ENCODE measurements at places on chromosomes 1 and 21.

DNA sequence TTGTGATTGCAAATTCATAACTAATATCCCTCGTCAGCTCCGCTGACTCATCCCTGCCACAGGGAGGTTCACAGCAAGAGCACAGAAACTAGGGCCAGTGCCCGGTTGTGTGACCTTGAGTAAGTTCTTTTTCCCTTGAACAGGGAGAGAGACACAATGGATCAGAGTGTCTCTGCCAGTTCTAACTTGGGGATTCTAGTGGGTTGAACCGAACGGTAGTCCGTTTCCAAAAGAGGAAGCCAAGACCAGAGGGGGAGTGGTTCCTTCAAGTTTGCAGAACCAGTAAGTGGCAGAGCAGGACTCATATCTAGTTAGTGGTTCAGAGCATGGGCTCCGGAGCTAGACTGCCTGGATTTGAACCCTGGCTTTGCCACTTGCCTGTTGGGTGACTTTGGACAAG, 4.9 kb upstream of the SHISA4 start:
- DNase-seq, result no peak

- DNase-seq, result no peak
Observed at GRCh38 chr1:240111558-240111957, 19.9 kb downstream of the FMN2 start.

GRCh38 chr1:230251644-230252191, 174.4 kb downstream of the PGBD5 start:
- no peak for DNase-seq

DNA sequence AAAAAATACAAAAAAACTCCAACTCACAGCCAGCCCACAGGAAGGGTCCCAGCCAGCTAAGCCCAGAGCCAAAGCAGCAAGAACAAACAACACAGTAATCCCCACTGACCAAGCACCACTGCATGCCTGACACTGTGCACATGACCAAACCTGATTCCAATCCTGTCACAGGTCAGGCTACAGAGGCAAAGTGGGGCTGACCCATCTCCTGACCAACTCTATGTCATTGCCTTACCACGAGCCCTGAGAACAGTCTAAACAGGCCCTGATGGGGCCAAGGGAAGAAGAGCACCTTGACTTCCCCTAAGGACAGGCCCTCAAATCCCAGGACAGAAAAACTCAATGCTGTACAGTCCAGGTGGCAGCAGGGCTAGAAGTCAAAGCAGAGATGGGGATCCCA, 2.4 kb downstream of the LSS start:
- no peak for DNase-seq

DNA sequence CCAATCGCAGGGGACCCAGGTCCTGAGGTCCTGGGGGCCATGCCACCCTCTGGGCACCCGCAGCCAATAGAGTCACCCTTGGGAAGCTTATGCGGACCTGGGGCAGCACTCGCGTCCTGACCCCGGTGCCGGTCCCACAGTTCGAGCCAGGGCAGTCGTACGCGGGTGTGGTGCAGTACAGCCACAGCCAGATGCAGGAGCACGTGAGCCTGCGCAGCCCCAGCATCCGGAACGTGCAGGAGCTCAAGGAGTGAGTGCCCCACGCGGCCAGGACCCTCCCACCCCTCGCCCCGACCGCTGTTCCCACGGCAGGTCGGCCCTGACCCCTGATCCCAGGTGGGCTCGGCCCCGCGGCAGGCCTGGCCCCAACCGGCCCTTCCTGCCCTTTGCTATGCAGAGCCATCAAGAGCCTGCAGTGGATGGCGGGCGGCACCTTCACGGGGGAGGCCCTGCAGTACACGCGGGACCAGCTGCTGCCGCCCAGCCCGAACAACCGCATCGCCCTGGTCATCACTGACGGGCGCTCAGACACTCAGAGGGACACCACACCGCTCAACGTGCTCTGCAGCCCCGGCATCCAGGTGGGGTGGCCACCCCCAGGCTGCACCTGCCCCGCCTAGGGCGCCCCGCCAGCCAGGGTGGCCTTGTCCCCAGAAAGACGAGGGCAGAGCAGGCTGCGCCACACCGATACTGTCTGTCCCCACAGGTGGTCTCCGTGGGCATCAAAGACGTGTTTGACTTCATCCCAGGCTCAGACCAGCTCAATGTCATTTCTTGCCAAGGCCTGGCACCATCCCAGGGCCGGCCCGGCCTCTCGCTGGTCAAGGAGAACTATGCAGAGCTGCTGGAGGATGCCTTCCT, 20.5 kb downstream of the COL6A1 start:
- no peak for DNase-seq

- no peak for DNase-seq
Observed at GRCh38 chr1:25771221-25772114, 28.5 kb upstream of the SELENON start.

- peak; percentile 60 for DNase-seq
Observed at GRCh38 chr1:89483010-89483756, 41.4 kb upstream of the LRRC8B start.

DNA sequence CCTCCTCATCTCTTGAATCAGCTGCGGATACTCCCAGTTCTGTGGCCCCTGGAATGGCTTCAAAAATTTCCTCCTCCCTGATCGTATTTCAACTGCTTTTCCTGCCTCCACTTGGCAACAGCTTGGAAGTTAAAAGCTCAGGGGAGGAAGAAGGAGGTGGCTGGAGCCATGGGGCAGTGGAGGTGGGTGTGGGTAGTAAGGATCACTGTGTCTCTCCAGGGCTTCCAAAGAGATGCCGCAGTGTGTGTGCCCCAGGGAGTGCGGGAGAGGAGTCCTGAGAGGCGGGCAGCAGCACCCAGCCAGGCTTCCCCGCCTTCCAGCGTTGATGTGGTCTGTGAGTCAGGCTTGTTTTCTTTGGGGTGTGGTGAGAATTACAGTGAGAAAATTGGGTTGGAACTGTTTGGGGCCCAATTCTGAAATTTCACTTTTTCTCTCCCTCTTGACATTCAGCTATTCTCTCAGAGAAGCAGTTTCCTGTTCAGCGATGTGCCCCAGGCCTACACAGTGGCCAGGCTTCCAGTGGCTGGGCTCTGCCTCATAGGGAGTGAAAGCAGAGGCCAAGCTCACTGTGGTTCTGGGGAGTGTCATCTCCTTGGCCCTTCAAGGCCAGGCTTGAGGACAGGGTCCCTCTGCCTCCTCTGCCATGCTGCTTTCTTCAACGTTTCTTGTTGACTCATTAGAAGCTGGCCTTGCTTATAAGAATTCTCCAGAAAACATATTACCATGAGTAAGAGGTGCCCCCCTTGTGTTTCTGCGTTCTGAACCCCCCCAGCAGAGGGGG, 69.0 kb downstream of the PGM1 start:
- no peak for DNase-seq

DNA sequence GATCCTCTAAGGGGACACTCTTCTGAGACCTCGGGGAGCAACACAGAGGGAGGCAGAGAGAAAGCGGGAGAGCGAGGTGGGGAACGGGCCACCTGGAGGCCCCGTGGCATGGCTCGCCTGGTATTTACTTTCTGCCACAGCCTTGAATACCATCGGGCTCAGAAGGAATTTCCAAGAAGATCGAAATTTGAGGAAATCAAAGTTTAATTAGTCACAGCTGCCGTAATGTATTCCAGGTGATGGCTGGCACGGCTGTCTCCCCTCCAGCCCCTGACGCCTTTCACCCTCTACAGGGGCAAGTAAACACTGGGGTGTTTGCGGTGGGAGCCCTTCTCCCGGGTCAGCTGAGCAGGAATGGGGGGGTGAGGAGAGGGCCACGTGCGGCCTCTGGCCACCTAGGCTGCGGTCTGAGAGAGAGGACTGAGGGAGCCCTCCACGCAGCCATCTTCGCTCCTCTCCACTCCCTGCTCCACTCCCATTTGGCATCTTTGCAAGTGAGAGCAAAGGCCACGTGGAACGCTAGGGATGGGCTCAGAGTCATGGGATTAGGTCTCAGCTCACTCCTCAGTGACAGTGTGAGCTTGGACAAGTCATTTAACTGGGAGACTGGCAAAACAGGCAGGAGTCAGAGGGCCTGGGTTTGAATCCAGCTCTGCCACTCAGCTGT, 125.2 kb downstream of the SYF2 start:
- DNase-seq, result no peak

DNA sequence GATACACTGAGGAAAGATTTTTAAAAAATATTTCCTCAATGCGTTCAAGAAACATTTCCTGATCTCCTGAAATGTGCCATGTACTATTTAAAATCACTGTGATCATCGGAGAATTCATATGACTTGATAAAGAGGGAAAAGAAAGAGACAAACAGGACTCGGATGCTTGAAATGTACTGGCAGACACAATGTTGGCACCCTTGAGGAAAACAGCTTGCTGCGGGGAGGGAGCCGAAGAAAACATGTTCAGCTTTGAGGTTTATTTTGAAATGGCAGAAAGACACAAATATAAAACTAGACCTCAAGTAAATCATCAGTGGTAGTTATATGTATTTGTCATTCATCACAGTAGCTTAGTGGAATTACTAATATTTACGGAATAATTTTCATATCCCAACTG, 100.9 kb upstream of the BRINP3 start:
- no peak for DNase-seq

DNA sequence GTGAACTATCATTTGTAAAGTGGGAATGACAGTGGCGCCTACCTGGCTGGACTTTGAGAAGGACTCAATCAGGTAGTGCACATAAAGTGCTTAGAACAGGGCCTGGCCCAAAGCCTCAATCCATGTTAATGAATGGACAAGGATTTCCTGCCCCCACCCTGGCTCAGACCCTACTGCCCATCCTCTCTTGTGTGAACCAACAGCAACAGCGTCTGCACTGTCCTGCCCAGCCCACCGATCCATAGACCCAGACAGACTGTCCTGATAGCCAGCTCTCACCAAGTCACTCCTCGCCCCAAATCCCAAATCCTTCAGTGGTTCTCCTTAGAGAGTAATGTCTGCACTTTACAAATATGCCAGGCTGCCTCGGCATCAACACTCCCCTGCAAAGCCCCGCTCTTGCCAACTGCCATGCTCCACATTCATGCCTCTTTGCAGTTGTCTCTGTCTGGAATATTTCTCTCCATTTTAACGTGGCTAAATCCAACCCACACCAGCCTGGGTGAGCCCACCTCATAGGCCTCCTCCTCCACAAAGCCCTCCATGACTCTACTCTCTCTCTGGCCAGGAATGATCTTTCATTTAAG, 157.6 kb upstream of the EDN2 start:
- DNase-seq, result no peak

- no peak for DNase-seq
Observed at GRCh38 chr1:169999331-169999741, 75.2 kb downstream of the KIFAP3 start.

- no peak for DNase-seq
Observed at GRCh38 chr1:49630156-49630555, 393.6 kb downstream of the AGBL4 start.

DNA sequence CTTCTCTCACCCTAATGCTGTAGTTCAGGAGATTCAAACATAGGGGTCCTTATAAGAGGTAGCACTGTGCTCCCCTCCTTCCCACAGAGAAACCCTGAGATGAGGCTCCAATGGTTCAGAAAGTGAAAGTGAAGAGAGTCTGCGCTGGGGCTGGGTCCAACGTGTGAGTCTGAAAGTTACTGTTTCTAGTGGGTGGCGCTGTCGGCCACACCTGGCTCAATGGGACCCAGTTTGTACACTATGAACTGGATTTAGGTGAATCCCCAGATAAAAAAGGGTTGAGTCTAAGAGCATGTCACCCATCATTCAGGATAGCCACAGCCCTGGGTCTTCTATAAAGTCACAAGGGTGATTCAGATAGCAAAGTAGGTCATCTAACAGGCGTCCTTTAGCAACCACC, 2.8 kb downstream of the SMCP start:
- no peak for DNase-seq

- DNase-seq, result no peak
Observed at GRCh38 chr1:203649551-203649998, 22.9 kb downstream of the ATP2B4 start.

DNA sequence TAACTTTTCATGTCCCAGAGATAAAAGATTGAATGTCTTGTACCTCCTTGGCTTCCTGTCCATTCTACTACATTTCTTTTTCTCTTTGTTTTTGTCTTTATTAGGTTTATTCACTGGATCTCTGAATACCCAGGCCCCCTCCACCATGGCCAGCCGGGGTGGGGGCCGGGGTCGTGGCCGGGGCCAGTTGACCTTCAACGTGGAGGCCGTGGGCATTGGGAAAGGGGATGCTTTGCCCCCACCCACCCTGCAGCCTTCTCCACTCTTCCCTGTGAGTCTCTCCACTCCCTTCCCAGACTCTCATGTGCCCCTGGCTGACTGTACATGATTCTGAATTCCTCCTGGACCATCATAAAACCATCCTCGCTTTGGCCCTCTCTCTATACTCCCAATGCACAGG, 10.2 kb downstream of the POLR3GL start:
- no peak for DNase-seq

DNA sequence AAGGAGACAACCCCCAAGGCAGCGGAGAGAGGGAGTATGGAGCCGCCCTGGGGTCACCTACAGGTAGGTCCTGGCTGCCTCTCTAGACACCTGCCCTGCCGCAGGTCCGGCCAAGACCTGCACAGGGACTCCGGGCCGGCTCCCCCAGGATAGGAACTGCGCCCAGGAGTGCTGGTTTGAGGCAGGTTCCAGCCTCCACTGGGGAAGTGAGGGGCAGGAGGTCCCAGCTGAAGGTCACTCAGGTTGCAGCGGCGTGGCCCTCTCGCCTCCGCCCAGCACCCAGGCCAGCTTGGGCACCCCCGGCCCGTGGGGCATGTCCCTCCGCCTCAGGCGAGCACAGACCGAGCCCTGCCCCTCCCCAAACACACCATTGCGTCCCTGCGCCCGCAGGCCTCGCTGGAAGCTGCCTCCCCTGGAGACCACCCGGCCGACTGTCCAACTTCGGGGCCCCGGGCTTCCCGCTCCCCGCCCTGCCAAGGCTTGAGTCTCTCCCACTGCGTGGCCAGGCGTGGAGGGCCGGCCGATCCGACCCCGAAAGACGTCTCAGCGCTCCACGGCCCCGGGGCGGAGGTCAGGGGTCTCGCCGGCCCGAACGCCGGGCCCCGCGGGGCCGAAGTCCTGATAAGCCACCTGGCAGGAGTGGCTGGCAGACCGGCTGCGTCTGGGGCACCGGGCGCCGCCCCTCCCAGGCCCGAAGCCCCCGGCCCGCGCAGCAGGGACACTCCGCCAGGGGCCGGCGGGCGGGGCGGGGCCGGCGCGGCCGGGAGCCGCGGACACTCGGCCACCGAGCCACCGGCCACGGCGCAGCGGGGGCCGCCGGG, 1.4 kb upstream of the SKI start:
- no peak for DNase-seq

DNA sequence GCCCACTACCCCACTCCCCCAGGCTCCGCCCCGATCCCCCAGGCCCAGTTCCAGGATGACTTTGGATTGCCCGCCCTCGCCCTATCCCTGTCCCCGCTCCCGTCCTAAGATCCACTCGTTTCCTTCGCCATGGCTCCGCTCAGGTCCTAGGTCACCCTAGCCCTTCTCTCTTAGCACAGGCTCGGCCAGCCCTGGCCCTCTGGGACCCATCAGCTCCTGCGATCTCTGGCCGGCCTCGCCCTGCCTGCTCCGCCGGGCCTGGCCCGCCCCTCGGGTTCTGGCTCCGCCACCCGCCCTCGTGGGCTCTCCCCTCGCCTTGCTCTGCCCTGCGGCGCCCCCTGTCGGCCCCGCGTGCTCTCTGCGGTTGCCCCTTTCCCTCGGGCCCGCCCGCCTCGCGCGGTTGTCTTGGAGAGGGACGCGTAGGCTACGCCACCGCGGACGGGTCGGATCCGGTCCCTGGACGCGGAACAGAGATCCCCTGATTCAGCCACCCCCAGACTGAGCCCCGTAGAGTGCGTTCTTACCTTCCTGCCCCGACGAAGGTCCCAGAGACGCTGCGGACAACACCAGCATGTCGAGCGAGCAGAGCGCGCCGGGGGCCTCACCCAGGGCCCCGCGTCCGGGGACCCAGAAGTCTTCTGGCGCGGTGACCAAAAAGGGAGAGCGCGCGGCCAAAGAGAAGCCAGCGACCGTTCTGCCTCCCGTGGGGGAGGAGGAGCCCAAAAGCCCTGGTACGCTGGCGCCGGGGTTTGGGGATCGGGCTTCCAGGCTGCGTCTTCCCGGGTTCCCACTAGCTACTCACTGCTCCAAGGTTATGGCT, at the start of gene LRRC71:
TSS of gene LRRC71 (plus strand) at position 400 of the 820 bp plus-strand sequence. CDS start at position 572, 172 bp downstream.
- DNase-seq, result peak; percentile 57
